Left forelimb (tissue), 1 donor: ENCODE measurements at places on chromosomes 2 and 18.

DNA sequence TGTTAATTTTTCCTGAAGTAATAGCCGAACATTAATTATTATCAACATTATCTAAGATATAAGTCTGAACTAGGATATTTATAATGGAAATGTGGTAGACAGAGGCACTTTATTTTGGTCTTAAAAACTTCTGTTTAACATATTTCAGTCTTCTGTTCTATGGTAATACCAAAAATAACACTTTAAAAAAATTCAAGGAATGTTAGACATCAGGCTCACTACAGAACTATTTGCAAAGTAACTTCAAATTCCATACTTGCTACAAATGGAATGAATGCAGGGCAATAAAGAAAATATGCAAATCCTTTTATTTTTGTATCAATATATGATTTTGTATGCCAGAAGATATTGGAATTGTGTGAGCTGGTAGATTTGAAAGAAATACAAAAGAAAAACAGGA lies 345.5 kb upstream of the DSEL start:
- no peak for DNase-seq

GRCh38 chr2:120490091-120490798 lies 144.3 kb downstream of the INHBB start:
- no peak for DNase-seq

GRCh38 chr2:237720957-237721356 lies 77.6 kb upstream of the RBM44 start:
- no peak for DNase-seq

DNA sequence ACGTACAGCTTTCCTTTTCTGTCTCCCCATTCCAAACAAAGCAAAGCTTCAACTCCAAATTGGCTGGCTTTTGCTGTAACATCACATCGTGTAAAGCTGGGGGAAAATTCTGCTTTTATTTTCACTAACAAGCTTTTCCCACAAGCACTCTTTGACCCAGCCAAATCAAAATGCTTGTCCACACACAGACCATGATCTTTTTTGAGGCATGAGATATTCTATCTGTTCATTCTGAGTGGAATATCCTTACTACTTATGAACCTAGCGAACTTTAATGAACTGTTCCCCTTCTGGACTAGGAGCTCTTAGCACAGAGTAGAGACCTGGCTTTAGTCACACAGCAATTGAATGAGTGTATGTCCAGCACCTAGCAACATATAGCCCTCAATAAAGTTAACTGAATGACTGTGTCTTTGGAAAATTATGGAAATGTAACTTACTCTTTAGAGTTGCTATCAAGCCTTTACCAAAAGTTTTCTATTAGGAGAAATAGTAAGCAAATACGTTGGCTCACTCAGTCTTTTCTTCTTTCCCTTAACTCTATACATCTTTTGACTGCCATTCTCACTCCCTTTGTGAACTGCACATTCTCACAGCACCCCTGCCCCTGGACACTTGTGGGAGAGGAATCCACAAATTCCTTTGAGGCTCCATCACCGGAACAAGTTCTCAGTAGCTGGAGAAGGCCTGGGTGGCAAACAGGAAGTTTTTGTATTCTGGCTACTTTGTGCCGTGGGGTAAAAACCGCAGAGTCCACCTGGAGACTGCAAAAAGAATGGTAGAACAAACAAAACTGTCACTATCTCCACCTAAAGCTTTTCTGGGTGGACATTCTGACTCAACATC lies 1.3 kb upstream of the UBE2E3 start:
- no peak for DNase-seq

- DNase-seq = no peak
These were observed 59.9 kb downstream of the VIT start for GRCh38 chr2:36756438-36756837.

DNA sequence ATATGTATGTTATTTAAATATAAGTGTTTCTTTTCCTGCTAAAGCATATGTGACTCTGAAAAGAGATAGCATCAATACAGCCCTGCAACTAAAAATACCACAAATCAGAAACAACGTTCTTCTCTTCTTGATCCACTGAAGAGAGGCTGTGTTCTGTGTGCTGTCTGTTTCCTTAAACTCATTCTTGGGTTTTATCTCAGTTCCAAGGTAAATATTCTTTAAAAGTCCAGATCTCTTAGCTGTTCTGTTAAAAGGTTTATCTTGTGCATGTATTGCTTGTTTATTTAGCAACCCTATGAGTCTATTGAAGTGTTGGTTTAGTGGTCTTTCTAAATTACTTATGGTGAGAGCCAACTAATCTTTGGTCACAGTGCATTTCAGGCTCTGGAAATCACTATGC lies 173.3 kb upstream of the NT5C1B start:
- no peak for DNase-seq

GRCh38 chr2:107001062-107001461 lies 115.1 kb upstream of the ST6GAL2 start:
- no peak for DNase-seq

GRCh38 chr2:187078297-187078696 lies 229.3 kb upstream of the ZSWIM2 start:
- DNase-seq = no peak
